ENCODE measurements at places on chromosomes 16 and 17. TPM values are rescaled to one million over a fixed set of nuclear protein-coding genes. Genes with fewer than 3 reads are reported as not detected.
A peak's percentile ranks its signal among the peaks of the same experiment; 100 is the strongest.

PRR15L gene
- total RNA-seq = not detected

DNA sequence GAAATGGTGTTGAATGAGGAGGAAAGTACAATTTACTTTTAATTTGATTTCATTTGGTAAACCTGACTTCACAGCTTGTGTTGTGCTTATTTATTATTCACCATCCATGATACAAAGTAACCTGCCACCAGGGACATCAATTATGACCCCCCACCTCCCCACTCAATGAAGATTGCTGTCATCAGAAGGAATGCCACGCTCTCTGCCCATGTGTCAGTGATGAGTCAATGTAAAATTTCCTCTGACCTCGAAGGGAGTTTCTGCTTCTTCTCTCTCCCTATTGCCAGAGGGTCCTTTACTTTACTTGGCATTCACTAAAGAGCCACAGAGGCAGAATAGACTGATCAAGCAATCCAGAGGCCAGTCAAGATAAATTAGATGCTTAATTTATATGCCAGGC is 759.7 kb downstream of the CDH11 start:
- DNase-seq = no peak

GRCh38 chr17:29085223-29085622 is 42.3 kb downstream of the PIPOX start:
- no peak for DNase-seq

ITGAX gene
- 0.34 TPM for total RNA-seq

DNA sequence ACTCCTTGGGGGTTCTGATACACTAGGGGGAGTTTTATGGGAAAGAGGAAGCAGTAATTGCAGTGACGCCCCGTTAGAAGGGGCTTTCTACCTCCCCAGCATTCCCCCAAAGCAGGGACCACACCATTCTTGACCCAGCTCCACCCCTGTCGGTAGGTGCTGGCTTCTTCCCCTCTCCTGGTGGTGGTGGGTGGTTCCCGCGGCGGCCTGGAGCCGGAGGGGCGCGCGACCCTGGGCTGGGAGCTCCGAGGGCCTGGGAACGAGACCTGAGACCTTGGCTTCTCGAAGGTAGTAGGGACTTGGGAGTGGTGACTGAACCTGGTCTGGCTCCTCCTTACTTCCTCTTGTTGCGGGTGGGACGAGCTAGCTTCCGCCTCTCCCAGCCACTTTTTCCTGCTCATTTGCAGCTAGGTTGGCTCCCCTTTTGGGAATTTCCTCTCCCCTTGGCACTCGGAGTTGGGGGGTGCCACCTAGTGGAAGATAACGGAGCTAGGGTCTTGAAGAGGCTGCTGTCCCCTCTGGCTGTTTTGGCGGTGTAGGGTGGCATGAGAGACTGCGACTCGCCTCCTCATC is 438 bp downstream of the GRN start:
- DNase-seq = peak; percentile 83

PAQR4 gene
- 9.4 TPM for total RNA-seq

SCGB1C2 gene
- not detected for total RNA-seq

Measured in dermis blood vessel endothelial cell (primary cell).